ENCODE measurements at places on chromosomes 4 and X.
A peak's percentile ranks its signal among the peaks of the same experiment; 100 is the strongest.

DNA sequence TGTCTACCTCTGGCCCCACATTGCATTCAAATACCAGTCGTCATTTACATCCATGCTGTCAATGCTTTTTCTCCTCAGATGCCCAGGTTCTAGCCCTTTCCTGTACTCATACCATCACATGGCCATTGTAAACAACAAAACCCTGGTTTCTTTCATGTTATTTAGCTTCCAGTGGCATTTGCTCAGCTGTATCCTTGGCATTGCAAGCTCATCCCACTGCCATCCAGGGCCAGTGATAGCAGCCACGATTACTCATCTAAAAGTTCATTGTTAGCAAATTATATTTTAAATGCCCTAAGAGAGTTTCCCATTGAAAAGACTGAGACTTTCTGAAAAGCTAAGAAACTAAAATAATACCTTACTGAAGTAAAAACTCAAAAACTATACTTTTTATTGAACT, 34.0 kb downstream of the VEGFC start:
- no peak for DNase-seq

DNA sequence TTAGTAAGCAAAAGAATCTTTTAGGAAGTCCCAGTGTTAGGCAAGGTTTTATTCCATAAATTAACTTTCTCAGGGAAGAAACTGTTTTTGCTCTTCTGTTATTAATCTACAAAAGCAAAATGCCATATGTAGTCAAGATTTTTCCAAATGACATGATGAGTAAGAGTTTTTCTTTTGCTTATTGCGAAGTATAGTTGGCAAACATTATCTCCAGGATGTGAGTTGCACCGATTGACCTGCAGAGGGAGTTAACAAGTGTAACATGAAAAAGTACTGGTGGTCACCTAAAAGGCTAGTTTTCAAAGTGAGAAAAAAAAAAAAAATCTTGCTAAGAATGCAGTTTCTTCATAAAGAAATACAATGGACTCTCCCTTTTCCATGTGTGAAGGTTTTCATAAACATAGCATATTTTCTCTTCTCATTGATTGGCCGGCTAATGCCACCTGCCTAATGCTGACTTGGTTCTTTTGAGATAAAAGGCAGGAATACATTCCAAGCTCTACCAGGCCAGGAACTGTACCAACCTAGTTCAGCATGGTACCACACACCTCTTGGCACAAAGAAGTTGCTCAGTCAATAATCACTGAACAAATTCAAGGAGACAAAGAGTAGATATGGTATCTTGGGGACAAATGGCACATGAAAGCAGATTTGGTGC, 100.2 kb downstream of the LNX1 start:
- peak; percentile 41 for DNase-seq

DNA sequence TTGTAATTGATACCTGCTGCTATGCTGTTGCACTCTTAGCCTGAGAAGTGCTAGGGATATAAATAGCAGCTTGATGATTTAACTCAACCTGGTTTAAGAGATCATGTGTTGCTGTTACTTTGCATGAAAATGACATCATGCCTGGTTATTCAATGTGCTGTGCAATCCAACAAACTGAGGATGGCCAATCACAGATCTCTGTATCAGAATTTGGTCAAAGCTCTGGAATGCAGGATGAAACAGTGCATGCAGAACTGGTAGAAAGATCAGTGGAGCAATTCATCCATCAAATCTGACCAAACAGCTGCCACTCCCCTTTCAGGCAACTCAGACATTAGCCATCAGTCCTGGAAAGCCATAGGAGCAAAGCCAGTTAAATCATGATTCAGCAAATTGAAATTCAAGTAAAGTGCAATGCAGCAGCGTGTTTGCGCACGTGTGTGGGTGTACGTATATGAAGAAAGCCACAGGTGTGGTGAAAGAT, 160.3 kb upstream of the RASGEF1B start:
- DNase-seq: peak; percentile 76

GRCh38 chrX:20681683-20682082, 415.0 kb upstream of the RPS6KA3 start:
- DNase-seq: no peak

DNA sequence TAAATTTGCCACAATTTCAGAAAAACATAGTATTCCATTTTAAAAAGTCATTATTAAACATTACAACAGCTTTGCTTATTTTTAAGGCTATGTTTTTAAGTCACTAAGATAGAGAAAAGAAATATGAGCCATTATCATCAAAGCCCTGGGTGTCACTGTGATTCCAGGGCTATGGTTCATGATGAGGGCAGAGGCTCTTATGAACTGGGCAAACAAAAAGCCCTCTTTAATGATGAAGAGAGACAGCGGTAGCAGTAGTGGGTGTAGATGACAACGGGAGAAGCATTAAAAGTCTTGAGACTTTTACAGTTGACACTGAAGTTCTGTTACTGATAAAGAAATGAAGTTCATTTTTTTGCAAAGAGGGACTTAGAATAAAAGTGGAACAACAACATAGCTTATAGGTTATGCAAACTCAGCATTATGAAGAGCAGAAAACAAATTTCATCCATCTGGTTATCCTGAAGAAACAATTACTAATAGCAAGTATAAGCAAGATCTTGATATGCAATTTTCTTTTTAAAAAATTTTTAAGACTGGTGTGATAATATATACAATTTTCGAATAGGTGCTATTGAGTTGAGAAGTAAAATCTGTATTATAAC, 202.7 kb upstream of the ETNPPL start:
- DNase-seq: no peak

DNA sequence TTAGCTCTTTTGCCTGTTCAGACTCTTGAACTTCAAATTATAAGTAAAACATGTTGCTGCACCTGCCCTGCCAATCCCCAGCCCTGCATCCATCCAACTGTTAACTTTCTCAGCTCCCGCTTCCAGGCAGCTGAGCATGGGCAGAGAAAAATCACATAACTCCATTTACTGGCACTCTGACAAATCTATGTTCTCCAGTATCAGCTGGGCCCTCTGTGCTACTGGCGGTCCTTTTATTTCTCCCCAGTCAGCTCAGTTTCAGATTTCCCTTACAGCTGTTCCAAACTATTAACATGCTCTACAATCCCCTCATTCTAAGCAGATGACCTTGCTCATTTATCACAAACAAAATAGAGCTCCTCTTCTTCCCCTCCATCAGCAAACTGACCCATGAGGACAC, 240.4 kb upstream of the TET2 start:
- no peak for DNase-seq

GRCh38 chrX:82412858-82413257, 1095.2 kb upstream of the POU3F4 start:
- DNase-seq: no peak

- DNase-seq: no peak
These were observed 18.8 kb downstream of the PPP2R2C start for GRCh38 chr4:6453688-6453990.

DNA sequence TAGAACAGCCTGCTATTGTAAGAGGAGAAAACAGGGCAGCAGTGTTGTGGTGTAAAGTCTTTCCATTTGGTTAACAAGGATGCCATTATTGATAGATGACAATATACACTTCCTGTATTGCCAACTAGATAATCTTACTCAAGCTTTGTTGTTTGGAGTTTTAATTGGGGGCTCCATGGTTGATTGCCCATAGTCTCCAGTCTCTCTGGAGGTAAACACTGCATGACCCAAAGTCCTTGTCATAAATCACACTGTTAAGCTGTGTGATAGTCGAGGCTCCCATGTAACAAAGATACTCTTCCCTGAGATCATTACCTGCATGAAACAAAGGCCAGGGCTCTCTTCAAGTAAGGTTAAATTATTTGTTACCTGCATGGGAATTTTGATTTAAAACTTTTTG, 394.6 kb downstream of the C4orf33 start:
- DNase-seq: no peak

DNA sequence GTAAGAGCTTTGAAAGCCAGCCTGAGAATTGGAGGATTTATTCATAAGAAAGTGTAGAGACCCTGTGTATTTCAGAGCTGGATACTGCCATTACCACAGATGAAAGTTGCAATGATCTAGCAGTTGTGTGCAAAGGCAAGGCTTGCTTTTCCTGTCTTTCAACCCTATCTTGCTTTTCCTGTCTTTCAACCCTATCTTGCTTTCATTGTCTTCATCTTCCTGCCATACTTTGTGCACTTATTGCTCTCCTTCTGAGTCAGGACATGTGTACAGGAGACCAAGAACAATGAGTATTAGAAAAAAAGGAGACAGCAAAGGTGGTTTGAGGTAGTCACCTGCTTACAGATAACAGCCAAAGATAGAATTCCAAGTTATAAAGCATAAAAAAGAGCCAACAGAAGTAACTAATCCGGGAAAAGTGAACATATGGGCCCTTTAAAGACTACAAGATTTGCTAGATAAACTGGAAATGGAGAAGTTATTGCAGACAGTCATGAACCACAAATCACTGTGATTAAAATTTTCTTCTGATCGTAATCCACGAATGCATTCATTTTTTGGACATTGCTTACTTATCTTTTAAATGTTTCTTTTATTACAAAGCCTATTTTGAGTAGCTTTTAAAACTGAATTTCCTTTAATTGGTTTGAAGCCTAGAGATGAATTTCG, 17.2 kb downstream of the C1QTNF7 start:
- DNase-seq: no peak

DNA sequence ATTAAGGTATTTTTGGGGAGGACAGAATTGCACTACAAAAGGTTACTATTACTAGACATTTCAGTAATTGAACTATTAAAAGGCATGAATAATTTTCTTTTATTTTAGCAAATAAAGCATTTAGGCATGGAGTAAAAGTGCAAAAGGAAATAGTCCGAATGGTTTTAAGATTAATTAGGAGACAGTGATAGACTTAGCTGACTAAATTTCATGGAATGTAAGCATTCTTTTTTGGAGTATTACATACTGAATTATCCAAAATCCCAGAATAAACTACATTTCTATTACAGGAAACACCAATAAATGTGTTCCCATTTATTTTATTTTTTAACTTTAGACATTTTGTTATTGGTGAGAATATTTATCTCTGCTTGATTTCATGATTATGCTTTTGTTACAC, 30.7 kb upstream of the MAP9 start:
- no peak for DNase-seq

DNA sequence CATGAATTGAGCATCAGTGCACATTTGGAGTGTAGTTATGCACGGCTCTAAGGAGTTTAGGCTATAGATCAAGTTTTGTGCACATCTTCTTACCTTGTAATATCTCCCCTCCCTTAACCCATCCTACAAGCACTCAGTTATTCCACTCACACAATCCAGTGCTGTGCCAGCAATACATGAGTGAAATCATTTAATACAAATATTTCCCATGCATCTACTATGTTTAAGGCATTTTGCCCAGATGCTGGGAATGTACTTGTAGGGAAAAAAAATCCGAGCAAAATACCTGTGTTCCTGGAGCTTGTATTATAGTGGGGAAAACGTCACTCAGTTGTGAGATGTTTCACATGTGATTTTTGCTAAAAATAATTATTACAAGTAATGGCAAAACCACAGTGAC, 191.6 kb upstream of the LDB2 start:
- no peak for DNase-seq

DNA sequence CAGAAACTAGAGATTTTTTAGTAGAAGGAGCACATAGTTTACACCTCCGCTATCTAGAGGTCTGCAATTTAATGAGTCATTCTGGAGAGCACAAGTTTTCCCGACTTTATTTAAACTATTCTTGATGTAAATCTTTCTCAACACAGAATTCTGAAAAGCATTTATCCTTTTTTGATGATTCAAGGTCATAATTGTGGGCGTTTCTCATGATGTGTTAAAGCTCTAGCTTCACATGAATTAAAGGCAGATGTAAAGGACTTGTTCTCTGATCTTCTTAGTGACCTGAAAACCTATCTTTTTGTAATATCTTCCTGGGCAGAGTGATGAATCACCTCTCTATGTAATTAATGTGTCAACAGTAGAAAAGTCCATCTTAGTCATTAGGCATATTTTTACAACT, 128.8 kb downstream of the COMMD8 start:
- DNase-seq: no peak

GRCh38 chr4:148091896-148092295, 350.3 kb downstream of the NR3C2 start:
- DNase-seq: no peak

DNA sequence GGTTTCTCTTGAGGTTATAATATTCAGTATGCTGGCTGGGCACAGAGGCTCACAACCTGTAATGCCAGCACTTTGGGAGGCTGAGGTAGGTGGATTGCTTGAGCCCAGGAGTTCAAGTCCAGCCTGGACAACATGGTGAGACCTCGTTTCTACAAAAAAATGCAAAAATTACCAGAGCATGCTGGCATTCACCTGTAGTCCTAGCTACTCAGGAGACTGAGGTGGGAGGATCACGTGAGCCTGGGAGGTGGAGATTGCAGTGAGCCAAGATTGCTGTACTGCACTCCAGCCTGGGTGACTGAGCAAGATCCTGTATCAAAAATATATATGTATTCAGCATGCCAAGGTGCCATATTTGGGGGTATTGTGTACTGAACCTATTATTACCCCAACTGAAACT, 552.5 kb downstream of the ADGRL3 start:
- DNase-seq: no peak

- DNase-seq: no peak
These were observed 53.4 kb downstream of the CASP6 start for GRCh38 chr4:109649872-109650271.

DNA sequence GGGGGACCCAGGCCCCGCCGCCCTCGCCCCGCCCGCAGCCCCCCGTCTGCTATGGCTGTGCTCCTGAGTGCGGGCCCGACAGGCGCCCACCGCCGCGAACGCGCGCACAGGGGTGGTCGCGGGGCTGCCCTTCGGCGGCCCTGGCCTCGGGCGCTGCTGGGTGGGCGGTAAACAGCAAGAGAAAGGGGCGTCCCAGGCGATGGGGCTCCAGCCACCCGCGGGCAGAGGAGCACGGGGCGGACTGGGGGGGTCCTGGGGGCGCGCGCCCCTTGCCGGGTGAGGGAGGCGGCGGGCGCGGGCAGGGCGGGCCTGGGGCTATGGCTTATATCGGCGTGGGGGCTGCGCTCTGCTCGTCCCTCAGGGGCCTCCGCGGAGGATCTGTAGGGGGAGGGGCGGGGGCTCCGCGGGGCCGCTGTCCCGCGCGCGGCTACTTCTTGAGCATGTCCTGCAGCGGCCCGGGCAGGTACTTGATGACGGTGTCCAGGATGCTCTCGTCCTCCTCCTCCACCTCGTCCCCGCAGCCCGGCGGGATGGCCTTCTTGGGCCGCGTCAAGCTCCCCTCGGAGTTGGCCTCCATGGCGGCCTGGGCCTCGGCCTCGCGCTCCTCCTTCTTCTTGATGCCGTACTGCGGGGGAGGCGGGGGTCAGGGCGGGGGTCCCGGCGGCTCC, 39.7 kb downstream of the CPLX1 start:
- no peak for DNase-seq

DNA sequence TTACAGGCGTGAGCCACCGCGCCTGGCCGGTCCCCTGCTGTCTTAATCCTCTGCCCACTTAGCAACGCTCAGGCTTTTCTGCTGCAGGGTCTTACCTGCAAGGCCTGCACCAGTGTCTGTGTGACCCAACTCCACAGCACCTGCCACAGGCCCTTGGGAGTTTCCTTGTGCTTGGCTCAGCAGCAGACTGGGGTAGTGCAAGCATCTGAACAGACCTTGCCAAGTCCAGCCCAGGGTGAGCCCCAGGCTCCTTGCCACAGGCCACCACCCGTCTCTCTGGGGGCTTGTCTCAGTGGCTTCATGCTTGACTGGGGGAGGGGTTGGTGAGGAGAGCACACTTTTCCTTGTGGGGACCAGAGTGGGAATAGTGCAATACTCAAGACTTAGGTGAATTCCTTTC, 87.0 kb downstream of the FAM193A start:
- DNase-seq: no peak

GRCh38 chrX:17032351-17032750, 85.9 kb downstream of the REPS2 start:
- peak; percentile 86 for DNase-seq

All from Daoy (cell line).